CD4-positive, alpha-beta T cell treated with Interleukin-21 for 1 hour (primary cell): ENCODE measurements at places on chromosomes 4 and X.

DNA sequence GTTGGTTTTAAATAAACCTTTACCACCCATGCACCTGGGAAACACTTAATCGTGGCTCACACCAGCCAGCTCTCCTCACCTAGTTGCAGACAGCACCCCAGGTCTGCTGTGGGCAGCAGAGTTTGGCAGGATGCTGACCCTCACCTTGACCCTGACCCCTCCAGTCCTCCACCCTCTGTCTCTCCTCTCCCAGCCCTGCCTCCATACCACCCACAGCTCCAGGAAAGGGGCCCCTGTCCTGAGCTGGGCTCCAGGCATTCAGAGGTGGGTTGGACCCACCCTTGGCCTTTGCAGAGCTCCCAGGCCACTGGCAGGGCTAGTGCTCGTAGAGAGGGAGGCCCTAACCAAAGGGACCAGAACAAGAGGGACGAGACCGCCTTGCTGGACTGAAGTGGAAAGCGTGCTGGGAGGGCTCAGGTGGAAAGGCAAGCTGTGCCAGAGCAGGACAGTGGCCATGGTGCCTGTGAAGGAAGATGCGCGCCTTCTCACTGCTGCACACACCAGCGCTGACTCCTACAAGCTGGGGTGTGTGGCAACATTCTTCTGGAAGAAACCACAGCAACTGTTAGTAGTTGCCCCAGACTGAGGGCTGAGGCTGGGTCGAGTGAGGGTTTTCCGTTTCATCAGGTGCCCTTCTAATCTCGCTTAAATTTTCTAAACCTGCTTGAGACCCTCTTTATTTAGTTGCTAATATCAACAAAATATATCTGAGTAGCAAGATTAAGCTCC is 10.7 kb upstream of the S100P start:
- no peak for DNase-seq

DNA sequence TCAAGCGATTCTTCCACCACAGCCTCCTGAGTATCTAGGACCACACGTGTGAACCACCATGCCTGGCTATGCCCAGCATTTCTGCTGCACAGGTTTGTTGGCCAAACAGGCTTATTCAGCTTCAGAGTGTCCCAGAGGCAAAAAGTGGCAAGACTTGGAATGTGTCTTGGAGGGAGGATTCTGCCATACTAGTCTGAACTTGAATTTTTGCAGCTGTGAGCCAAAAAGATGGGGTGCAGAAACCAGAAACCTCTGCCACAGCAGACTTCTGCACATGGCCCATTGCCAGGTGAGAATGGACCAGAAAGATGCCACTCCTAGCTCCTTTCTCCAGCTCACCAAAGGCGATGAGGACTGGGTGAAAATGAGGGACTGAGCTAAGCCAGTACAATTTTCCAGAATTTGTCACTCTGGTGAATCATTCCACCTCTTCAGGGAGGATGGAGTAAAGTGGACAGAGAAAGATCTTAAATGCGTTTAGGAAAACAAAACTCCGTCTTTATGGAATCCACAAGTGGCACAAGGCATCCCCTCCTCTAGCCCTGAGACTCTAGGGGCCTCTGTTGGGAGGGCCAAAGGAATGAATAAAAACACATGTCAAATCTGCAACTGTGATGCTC is 369.1 kb upstream of the CLNK start:
- DNase-seq, result no peak

DNA sequence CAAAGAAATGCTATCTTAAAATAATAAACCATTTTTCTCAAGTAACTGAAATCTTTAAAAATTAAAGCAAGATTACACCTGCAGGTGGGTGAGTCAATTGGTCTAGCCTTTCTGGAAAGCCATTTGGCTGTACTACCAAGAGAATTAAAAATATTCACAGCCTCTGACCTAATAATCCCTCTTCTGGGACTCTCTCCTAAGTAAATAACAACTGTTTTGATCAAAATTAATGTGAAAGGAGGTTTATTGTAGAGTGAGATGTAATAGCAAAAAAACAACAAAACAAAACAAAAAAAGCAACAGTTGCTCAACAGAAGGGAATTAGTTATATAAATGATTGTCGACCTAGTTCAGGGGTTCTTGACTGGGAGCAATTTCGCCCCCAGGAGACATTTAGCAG is 89.0 kb downstream of the GEMIN8 start:
- DNase-seq, result no peak

GRCh38 chr4:39521253-39521919 is 5.9 kb downstream of the UGDH start:
- no peak for DNase-seq

- DNase-seq, result peak; percentile 11
Observed at GRCh38 chr4:14345356-14345775, 656.9 kb upstream of the CPEB2 start.

DNA sequence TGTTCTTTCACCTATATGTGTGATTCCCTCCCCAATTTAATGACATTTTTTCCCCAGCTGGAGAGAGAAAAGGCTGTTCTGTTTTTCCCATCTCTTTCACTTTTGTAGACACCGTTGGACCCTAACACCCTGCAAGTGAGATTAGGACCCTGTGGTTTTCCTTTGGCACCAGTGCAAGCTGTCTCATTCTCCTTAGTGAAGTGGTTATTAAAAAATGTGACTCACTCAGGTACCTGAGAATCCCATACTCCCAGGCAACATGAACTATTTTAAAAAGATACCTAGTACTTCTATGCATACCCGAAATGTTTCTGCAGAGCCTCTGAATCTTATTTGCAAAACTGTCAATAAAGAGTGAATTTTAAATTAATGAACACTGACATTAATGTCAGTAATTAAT is 175.7 kb upstream of the TBC1D9 start:
- no peak for DNase-seq

- no peak for DNase-seq
Observed at GRCh38 chr4:161167539-161167938, 996.3 kb downstream of the FSTL5 start.

GRCh38 chr4:152293527-152293926 is 242.4 kb downstream of the FBXW7 start:
- DNase-seq, result no peak

DNA sequence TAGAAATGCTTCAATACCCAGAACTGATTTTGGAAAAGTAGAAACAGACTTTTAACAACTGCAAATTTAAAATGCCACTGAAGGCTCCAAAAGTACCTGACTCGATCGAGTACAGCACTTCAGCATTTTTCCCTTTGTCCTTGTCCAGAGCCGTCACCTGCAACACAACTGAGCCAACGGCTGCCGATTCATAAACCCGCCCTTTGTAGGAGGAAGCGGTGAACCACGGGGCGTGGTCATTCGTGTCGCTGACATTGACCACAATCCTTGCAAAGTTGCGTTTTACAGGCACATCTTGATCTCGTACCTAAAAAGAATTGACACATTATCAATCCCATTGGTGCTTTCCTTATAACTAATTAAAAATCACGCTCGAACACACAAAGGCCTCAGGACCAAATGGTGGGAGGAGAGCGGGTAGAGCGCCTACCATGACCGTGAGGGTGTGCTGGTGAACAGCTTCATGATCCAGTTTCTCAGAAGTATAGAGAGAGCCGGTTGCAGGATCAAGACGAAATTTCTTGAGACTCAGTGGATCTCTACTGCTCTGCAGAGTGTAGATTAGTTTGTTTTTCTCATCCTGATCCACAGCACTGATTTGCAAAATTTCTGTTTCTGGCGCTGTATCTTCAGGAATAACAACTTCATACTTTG is 72.8 kb upstream of the MTNR1A start:
- DNase-seq, result no peak

DNA sequence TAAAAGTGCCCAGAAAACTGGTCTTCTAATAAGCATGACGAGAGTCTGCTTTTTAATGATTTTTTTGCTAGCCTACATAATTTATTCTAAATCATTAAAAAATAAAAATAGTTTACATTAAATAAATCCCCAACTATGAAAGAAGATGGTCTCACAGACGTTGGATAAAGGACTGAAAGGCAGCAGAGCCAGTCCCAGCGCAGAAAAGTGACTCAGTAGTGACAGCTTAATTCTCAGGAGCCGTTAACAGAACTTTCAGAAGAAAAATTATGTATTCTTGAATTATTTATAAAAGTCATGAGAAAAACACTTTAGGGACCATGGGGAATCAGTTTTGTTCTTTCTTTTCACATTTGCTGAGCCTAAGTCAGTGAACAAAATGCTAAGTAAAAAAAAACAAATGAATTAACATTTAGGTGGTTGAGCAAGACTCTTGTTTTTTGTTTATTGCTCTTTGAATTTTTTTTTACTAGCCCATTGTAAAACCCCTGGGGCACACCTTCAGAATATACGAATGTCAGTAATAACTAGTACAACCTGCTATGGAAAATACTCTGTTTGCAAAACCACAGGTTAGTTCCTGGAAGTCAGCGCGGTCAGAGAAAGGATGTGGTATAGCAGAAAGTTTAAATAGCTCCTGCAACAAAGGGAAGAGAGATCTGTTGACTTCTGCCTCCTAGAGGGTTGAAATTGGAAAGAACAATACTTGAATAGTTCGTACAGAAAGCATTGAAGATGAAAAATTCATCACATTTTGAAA is 50.4 kb upstream of the CCDC160 start:
- DNase-seq, result peak; percentile 74

- DNase-seq, result no peak
Observed at GRCh38 chr4:119082661-119083060, 53.0 kb upstream of the MYOZ2 start.

- no peak for DNase-seq
Observed at GRCh38 chr4:75306506-75306905, 207.7 kb downstream of the RCHY1 start.

GRCh38 chrX:154049209-154050112 is 29.8 kb upstream of the IRAK1 start:
- no peak for DNase-seq

GRCh38 chrX:70444946-70445656 is 466 bp downstream of the DLG3 start:
- DNase-seq, result no peak

GRCh38 chr4:169440446-169440845 is 169.7 kb upstream of the SH3RF1 start:
- DNase-seq, result no peak

- no peak for DNase-seq
Observed at GRCh38 chr4:180695851-180696250, 1547.4 kb upstream of the TENM3 start.

GRCh38 chr4:158068068-158068467 is 104.8 kb downstream of the GASK1B start:
- DNase-seq, result no peak

GRCh38 chr4:177405508-177405907 is 36.7 kb downstream of the AGA start:
- no peak for DNase-seq

GRCh38 chrX:15525664-15526416 is 25.2 kb downstream of the BMX start:
- no peak for DNase-seq

- DNase-seq, result no peak
Observed at GRCh38 chr4:155544547-155544946, 122.1 kb upstream of the GUCY1A1 start.

DNA sequence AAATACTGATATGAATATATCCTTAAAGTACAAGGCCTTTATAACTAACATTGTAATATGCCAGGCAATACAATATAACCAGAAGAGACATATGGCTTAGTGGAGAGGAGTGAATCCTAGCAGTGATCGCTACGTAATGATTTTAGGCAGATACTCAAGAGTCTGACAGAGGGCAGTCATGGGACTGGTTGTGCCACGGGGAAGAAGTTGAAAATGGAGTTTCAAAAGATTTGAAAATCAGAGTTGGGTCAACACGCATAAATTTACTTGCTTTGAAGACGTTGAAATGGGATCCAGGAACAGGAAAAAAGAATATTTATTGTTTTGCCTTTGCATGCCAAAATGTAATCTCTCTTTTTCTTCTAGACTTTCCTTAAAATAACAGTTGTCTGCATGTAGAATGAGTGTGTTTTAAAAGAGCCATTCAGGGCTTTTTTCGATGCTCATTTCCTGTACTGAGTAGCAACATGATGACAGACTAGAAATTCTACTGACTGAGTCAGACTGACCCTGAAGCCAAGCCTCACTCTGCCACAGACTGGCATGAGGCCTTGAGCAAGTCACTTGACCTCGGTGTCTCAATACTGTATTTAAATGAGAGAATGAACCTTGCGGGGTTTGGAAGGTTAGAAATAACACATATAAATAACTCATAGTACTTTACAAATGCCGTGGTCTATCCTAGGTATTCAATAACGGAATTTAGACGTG is 8.1 kb upstream of the SMS start:
- DNase-seq, result no peak

GRCh38 chr4:187232196-187232595 is 508.5 kb upstream of the FAT1 start:
- DNase-seq, result no peak

- no peak for DNase-seq
Observed at GRCh38 chrX:19832191-19832965, 55.0 kb downstream of the SH3KBP1 start.

- no peak for DNase-seq
Observed at GRCh38 chr4:184399512-184399908, 74.8 kb downstream of the IRF2 start.

GRCh38 chr4:76199664-76200211 is 13.9 kb downstream of the SCARB2 start:
- DNase-seq, result peak; percentile 15

GRCh38 chrX:132776486-132777210 is 181.8 kb downstream of the HS6ST2 start:
- no peak for DNase-seq

DNA sequence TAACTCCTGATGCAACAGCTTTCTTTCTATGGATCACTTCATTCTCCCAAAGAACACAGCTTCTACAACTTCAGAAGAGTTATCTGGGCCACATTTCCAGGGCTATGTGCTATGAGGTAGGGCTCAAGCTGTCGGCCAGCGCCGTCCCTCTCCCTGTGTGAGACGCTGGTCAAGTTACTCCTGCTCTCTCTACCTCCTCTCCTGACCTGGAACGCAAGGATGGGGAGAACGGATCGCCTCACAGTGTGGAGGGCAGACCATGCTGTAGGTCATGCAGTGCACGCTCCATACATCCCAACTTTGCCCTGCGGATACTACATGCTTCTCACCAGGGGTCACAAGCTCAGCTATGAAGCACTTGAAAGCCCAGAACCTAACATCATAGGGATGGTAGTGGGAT is 42.4 kb downstream of the JAKMIP1 start:
- DNase-seq, result no peak

- DNase-seq, result peak; percentile 92
Observed at GRCh38 chr4:168318266-168318895, at the start of gene DDX60. Gene DDX60 (minus strand): TSS chr4:168318752. CDS start chr4:168311259, 7,493 bp downstream.

DNA sequence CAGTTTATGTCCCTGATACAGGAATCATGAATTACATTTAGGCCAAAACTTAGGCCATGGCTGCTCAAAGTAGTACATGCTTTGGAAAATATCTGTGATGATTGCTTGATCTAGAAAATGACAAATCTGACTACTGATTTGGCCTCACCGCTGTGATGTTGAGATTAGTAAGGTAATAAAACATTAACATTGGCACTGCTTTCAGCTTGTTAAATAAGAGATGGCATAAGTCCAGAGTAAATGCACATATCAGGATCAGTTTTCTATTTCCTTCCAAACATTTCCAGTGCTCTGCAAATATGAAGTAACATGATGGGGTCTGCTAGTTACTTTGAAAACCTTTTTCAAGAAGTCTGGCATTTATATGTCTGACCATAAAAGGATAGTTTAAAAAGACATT is 687.3 kb upstream of the ACTRT1 start:
- DNase-seq, result no peak
